ENCODE measurements at places on chromosomes 11 and 22.

- no peak for DNase-seq
Observed at GRCh38 chr11:85961130-85961529, 105.9 kb downstream of the CCDC83 start.

DNA sequence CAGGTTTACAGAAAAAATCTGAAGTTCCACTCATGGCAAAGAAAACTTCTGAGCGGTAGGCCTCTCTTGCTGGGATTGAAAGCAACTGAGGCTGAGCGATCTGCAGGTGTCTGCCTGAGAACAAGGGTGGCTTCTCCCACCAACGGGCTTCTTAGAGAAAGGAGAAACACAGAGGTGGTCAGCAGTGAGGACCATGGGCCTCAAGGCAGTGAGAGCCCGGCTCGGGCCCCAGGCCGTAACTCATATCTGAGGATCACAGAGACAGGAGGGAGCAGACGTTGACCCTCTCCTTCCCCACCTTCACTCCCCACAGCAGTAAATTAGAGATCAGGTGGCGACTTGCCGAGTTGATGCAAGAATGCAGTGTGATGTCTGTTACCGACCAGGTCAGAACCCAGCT is 50.9 kb upstream of the RTL6 start:
- no peak for DNase-seq

DNA sequence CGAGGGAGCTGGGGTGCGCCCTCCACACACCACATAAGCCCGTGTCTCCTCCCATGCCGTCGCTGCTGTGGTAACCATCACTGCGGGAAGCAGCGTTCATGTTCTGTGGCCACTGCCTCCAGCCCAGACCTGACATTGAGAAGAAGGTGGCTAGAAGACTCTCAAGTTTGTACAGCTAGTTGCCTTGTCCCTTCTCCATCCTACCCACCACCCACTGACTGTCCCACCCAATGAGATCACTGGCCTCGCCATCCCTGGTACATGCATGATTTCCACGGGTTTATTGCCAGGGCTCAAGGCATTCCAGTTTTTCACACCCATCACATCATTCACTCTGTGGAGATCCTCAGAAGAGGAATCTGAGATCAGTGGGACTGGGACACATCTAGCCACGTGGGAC is 33.0 kb downstream of the AHNAK start:
- no peak for DNase-seq

- DNase-seq, result peak; percentile 88
Observed at GRCh38 chr11:76207642-76208401, 1.5 kb upstream of the WNT11 start.

- DNase-seq, result no peak
Observed at GRCh38 chr11:115869131-115869530, 364.9 kb upstream of the CADM1 start.

DNA sequence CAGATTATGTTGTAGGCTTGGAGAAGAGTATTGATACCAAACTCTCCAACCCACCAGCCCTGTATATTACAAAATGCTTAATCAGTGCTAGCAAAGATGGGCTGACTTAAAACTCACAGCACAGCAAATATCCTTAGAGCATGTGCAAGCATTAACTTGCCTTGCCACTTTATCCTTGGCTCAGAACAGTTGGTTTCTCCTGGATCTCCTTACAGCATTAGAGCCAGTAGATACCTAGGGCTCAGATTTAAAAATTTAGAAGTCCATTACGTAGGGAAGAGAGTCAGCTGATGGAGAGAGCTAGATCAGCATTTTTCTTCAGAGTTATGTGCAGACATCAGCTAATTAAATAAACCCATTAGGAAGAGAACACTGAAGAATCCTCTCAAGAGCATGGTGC is 198.5 kb upstream of the ZBED5 start:
- no peak for DNase-seq

DNA sequence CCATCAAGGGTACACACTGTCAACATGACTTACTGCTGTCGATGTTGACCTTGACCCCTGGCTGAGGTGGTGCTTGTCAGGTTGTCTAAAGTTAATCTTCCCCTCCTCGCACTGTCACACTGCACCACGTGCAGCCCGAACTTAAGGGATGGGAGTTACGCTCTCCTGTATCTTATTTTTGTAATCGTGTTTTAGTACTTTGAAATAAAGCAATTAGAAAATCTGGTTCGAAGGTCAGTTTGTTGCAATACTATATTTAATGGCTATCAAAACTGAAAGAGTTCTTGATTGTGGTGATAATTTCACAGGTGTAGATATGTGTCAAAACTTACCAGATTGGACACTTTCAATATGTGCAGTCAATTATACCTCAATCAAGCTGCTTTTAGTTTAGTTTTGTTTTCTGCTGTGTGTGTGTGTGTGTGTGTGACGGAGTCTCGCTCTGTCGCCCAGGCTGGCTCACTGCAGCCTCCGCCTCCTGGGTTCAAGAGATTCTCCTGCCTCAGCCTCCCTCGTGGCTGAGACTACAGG is 10.7 kb upstream of the ST14 start:
- no peak for DNase-seq

- DNase-seq, result peak; percentile 51
Observed at GRCh38 chr11:121328176-121328966, 35.8 kb downstream of the SC5D start.

DNA sequence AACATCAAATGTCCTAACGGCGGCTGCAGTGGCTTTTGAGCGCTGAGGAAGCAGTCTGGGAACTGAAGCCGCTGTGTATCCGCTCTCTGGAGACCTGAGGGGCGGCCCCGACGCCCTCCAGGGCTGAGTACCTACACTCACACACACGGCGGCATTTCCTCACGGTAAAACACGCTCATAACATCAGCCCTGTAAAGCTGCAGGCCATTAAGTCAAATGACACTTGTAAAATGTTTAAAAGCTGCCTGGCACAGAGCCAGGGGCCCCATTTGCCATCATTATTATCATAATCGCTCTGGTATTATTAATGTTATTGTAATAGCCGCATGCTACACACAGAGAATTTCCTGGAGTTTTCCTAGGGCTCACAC is 5.1 kb downstream of the CARS1 start:
- no peak for DNase-seq

DNA sequence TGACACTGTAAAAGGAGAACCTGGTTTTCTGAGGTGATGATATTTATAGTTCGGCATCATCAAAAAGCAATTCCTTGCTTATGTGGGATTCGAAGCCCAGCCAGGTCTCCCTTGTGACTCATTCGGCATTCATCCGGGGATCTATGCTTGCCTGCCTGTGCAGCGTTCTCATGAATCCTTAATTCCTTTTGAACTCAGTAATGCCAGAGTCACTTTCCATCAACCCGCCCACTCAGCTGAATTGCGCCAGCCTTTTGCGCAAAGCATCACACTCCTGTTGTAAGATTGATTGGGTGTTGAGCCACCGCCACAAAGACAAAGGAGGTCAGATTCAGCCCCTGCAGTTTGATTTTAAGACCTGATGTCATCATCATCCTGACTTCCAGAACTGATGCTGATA is 128.6 kb downstream of the SLC17A6 start:
- no peak for DNase-seq

DNA sequence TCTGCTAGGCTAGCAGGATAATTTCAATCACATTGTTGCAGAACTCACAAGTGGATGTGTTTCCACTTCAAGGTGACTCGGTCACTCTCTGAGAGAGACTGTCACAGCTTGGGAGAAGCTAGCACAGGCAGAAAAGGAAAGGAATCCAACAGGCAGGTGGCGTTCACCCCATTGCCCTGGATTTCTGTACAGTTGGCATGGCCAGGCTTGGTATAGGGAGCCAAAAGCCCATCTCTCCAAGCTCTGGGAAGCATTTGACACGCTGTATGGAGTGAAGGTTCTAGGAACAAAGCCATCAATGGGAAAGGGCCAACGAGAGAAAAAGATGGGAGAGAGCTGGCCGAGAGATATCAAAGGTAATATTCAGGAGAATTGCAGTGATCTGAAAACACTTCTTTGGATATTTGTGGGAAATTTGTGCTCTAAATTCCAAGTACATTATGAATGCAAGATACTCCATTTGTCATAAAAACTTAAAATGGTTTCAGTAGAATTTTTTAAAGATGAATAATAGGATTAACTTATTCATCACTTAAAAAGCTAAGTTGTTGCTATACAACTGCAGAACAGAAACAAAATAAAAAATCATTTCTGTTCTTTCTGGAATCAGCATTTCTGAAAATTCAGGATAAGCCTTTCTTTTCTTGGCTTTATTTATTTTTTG is 223.5 kb upstream of the NTM start:
- DNase-seq, result no peak

GRCh38 chr11:1532014-1532586 is 40.0 kb downstream of the DUSP8 start:
- DNase-seq, result no peak
